Stimulated activated CD8-positive, alpha-beta memory T cell treated with anti-CD3 and anti-CD28 coated beads, Interleukin-15, amount 100 ng/mL, for 24 hours (primary cell): ENCODE measurements at places on chromosomes 5 and 9.

DNA sequence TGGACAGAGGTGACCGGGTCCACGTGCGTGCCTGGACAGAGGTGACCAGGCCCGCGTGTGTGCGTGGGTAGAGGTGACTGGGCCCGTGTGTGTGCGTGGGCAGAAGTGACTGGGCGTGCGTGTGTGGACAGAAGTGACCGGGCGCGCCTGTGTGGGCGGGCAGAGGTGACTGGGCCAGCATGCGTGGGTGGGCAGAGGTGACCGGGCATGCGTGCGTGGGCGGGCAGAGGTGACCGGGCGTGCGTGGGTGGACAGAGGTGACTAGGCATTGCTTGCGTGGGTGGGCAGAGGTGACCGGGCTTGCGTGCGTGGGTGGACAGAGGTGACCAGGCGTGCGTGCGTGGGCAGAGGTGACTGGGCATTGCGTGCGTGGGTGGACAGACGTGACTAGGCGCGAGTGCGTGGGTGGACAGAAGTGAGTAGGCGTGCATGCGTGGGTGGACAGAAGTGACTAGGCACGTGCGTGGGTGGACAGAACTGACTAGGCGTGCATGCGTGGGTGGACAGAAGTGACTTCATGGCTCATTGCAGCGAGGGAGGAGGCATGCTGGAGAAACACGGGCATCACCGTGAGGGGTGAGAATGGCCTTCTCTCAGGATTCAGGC is 254.1 kb upstream of the IRX4 start:
- no peak for DNase-seq

DNA sequence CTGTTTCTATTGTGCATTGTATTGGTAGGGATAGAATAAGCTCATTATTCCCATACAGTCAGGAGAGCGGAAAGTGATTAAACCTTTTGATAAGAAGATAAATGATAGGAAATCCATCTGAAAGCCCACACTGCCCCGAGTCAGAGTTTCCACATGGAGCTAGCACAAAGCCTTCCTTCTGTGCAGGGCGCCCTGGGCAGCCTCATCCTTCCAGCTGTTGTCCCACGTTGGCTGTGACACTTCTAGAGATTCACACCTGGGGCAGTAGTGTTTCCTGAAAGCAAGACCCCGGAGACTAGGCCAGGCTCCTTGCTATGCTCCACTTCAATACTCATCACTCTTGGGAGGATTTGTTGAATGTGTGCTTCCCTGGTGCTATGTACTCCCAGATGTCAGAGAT is 172.4 kb downstream of the SEMA6A start:
- DNase-seq: no peak

- DNase-seq: no peak
These were observed 128.2 kb upstream of the RASEF start for GRCh38 chr9:83191154-83191553.

DNA sequence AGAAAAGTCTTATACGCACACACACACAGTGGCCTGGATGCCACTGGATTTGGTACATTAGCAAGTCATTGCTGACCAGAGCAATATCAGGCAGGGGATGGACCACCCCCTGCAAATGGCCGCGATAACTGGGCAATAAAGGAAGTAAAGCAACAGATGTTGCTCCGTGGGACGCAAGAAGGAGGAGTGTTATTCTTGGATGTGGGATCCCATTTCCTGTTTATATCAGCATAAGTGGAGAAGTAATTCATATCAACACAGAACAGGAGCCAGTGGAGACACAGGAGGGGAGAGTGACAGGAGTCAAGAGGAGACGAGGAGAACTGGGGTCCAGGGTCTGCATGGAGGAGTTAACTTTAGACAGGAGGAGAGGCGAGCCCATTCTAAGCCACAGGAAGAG is 18.4 kb downstream of the RUFY1 start:
- DNase-seq: no peak

GRCh38 chr5:78691084-78691960 is 42.8 kb upstream of the LHFPL2 start:
- DNase-seq: no peak

DNA sequence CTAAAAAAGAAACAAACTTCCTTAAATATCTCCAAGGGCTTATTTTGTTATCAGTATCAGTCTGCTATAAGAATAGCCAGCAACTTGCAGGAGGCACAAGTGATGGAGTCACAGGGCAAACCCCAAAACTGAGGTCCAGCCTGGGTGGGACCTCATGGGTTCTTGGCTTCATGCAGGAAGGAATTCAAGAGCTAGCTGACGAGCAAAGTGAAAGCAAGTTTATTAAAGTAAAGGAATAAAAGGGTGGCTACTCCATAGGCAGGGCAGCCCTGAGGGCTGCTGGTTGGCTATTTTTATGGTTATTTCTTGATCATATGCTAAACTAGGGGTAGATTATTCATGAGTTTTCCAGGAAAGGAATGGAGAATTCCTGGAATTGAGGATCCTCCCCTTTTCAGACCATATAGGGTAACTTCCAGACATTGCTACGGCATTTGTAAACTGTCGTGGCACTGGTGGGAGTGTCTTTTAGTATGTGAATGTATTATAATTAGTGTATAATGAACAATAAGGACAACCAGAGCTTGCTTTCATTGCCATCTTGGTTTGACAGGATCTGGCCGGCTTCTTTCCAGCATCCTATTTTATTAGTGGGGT is 231.9 kb downstream of the ADAMTSL1 start:
- DNase-seq: no peak

- DNase-seq: no peak
These were observed 1.9 kb downstream of the ANKH start for GRCh38 chr5:14869668-14870164.

- no peak for DNase-seq
These were observed 309.7 kb downstream of the NSG2 start for GRCh38 chr5:174355208-174355612.

DNA sequence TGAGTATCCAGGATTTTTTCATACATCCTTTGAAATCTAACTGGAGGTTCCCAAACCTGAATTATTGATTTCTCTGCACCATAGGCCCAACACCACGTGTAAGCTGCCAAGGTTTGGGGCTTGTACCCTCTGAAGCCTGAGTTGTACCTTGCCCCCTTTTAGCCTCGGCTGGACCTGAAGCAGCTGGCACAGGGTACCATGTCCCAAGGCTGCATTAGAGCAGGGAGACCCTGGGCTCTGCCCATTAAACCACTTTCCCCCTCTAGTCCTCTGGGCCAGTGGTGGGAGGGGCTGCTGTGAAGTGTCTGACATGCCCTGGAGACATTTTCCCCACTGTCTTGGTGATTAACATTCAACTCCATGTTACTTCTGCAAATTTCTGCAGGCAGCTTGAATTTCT is 532.9 kb upstream of the NUDT12 start:
- no peak for DNase-seq

GRCh38 chr5:93100428-93100827 is 480.6 kb downstream of the NR2F1-AS1 start:
- DNase-seq: no peak

- no peak for DNase-seq
These were observed 279.1 kb downstream of the TLE1 start for GRCh38 chr9:81410201-81410600.

- DNase-seq: no peak
These were observed 78.0 kb downstream of the AMBP start for GRCh38 chr9:114000063-114000454.

DNA sequence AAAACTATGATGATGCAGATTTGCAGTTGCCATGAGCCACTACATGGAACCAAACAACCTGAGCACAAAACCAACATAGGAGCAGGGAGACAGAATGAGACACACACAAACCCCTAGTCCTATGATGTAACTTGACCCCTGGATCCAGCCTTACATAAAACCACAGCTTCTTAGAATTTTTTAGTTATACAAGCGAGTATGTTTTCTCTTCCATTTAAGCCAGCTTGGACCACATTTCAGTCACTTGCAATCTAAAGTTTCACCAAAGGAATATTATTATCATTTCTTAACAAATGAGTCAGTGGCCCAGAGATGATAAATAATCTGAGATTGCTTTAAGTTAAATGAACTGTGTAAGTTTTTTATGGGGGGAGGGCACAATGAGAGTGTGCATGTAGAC is 6.8 kb downstream of the SPOCK1 start:
- DNase-seq: no peak

DNA sequence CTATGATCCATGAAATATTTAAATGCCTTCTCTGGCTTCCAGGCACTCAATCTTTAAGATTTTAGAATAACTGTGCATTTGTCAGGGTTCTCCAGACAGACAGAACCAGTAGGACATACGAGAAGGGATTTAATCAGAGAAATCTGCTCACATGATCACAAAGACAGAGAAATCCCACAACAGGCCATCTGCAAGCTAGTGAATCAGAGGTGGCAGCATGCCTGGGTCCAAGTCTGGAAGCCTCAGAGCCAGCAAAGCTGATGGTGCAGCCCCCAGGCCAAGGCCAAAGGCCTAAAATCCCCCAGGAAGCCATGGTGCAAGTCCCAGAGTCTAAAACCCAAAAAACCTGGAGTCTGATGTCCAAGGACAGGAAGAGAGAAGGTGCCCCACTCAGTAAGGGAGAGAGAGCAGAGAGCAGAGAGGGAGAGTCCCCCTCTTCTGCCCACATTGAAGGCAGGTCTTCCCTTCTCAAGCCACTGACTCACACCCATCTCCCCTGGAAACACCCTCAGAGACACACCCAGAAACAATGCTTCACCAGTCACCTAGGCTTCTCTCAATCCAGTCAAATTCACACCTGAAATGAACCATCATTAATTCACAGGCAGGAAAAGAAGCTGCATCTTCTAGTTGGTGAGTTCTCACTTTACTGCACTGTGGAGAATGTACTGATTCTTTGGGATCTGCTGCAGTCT is 48.7 kb downstream of the CAMSAP1 start:
- DNase-seq: no peak

- DNase-seq: no peak
These were observed 79.9 kb downstream of the GAPVD1 start for GRCh38 chr9:125341566-125341965.

GRCh38 chr9:36074870-36075532 is 38.3 kb downstream of the RECK start:
- DNase-seq: no peak

GRCh38 chr5:125679522-125679921 is 743.7 kb upstream of the GRAMD2B start:
- DNase-seq: no peak

DNA sequence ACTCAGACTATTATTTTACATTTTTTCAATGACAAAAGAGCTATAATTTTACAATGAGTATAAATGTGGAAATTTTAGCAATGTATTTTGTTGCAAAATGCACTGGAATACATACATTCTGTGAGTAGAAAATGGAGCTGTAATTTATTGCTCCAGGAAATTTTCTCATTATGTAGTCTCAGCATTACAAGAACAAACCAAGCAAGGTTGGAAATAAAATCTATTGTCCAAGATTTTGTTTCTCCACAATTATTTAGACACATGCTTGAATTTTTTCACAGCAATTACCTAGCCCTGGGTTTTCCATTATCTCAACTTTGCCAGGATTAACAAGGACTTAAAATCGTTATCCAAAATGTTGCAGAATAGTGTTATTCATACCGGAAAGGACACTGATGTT is 820.1 kb downstream of the CDH12 start:
- DNase-seq: no peak

- DNase-seq: no peak
These were observed 116.9 kb upstream of the OTULINL start for GRCh38 chr5:14464671-14465070.

DNA sequence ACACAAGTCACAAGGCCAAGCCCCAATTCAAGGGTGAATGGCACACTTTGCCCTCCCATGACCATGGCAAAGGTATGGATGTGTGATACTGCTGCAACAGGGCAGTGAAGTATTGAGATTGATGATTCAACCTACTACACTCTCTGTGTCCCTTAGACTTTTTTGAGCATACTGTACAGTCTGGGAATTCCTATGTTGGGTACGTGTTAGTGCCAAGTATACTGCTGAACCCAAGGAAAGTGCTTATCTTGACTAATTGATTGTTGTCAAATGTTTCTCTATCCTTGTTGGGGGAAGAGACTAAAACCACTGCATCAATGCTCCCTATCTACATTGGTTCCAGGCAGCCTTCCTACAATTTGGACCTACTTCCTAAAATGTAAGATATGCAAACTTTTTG is 93.7 kb downstream of the NDFIP1 start:
- no peak for DNase-seq

DNA sequence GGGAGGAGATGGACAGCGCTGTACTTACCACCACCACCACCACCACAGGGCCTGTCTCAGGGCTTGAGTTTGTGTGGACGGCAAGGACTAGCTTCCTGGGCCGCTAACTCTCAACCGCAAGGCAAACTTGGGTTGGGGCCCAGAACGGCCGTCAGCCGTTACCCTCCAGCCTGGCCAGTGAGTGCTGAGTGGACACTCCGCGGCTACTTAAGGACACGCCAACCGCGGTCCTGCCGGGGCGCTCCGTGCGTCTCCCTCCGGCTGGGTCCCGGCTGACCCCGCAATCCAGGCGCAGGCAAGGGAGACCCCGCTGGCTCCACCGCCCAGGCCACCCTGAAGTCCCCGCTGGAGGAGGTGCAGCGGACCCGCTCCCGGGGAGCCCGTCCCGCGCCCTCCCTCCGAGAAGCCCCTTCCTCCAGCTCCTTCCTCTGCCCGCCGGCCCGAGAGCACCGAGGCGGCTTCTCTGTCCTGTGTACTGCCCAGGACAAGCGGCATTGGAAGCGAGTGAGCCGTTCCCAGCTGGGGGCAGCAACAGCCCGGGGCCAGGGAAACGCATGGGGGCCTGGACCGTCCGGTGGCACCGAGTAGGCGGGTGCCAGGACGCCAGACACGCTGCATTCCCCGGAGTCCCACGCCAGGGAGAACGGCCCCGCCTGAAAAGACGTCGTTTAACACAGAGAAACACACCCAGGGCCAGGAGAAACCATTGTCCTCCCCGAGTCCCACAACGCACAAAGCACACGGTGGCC is 46.6 kb downstream of the HABP4 start:
- no peak for DNase-seq

GRCh38 chr9:122371846-122372245 is 1.0 kb downstream of the PTGS1 start:
- no peak for DNase-seq

GRCh38 chr9:83477571-83477970 is 60.6 kb downstream of the FRMD3 start:
- no peak for DNase-seq

GRCh38 chr5:156914371-156914737 is 48.7 kb downstream of the TIMD4 start:
- DNase-seq: no peak

DNA sequence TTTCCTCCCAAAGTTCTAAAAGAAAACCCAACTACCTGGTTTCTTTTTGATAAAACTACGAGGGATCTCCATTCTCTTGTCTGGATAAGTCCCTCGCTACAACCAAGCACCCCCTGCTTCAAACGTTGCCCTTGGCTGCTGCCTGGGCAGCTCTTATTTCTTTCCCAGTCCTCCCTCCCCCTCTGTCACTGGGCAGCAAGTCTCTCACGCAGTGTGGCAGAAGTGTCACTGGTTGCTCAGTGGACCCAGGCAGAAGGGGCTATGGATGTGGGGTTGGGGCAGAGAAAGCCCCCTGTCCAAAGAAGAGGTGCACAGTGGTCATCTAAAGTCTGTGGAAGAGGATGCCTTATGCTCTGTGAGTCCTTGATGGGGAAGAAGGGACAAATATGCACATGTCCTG is 7.2 kb upstream of the SMIM32 start:
- no peak for DNase-seq
